AG09309 (cell line): ENCODE measurements at places on chromosomes 4 and X.

GRCh38 chr4:54228056-54228527, 1.0 kb upstream of the PDGFRA start:
- DNase-seq = peak; percentile 41

GRCh38 chrX:41695426-41695825, 6.7 kb downstream of the GPR34 start:
- no peak for DNase-seq

DNA sequence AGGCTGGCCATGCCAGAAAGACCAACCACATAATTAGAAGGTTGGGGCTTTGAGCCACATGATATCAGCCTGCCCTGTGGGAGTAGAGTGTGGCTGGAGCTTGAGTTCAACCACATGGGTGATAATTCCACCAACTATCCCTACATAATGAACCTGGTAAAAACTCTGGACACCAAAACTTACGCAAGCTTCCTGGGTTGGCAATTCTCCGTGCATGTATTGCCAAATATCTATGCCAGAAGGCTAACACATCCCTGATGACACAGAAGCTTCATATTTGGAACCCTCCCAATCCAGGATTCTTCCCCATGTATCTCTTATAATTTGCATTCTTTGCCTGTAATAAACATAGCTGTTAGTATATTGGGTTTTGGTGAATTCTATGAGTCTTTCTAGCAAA, 68.2 kb downstream of the FUNDC1 start:
- peak; percentile 46 for DNase-seq

DNA sequence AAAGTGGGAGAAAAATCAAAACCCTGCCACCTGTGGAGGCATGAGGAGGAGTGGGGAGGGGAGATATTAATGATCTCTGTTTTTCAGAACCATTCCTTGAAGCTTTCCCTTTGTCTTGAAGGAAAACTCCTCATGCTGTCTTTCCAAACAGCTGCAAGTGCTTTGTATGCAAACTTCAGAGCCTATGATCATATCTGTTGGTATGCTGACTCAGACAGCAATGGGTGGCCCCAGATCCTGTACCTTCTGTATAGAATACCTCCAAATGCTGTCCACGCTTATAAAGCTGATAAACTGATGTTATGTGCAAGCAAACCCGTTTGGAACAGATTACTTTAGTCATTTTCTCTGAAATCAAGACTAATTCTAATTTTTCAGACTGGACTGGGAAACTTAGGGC, 31.9 kb downstream of the BMP15 start:
- no peak for DNase-seq

- DNase-seq = no peak
Observed at GRCh38 chrX:140822861-140823260, 113.3 kb downstream of the LINC00632 start.

DNA sequence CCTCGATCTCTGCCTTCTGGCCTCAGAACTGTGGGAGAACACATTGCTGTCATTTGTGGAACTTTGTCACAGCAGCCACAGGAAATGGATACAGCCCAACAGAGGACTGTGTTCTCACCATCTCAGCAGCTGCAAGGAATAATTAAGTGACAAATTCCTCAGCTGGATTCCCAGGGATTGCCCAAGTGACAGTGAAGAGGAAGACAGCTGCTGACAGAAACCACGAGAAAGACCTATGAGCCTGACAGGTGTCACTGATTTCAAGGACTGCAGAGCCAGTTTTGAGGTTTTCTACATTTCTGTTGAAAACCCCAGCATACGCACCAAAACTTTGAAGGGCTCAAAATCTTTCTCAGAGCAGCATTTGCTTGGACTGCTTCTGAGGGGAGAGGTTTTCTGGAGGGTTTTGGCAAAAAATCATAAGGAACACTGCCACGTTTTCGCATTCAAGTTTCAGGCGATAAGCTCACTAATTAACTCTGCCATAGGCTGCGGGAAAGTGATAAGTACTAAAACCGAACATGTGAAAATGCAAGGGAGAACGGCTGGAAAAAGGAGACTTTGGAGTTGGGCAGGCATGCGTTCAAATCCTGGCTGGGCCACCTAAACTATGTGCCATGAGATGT, 88.8 kb downstream of the DRD5 start:
- DNase-seq = no peak

- peak; percentile 10 for DNase-seq
Observed at GRCh38 chrX:103774070-103774642, 2.5 kb upstream of the PLP1 start.

DNA sequence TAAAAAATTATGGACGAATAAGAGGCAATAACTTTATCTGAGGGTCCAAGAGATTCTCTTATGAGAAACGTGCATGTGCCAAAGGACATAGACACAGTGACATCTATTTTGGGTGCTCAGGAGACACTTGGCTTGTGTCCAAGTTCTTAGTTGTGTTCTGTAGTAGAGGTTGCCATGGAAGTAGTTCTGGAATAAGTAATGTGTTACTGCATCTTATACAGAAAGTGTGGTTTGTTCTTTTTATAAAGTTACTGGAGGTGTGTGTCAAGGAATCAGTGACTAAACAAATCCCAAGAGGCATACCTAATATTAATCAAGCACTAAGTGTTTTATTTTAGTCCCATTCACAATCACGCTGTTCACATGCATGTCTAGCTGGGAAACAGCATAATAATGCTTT, 305.7 kb downstream of the ARHGAP24 start:
- DNase-seq = no peak

- no peak for DNase-seq
Observed at GRCh38 chrX:94400488-94400887, 726.5 kb downstream of the FAM133A start.

- no peak for DNase-seq
Observed at GRCh38 chr4:132267321-132267720, 881.8 kb upstream of the PCDH10 start.
